ENCODE measurements at places on chromosomes 2 and 18. TPM values are rescaled to one million over a fixed set of nuclear protein-coding genes. Genes with fewer than 3 reads are reported as not detected.

Gene GPR45
- not detected for total RNA-seq

Gene GCFC2
- total RNA-seq: 41.1 TPM

Gene ADAM23
- total RNA-seq: 1.3 TPM

DNA sequence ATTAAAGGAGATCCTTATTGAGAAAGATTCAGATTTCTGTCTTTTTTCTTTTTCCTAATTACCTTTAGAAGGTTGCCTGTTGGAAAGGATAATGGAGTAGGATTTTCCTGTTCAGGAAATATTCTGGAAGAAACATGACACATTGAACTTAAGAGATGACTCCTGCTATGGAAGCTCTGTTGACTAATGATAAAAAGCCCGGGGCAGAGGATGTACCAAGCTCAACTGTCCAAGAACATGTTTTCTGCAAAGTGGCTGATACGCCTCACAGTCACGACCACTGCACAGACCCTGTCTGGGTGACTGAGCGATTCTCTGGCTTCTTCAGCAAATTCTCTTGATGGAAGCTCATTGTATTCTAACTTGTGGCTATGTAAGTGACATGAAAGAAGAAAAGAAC is 86.2 kb upstream of the THOC1 start:
- no peak for DNase-seq

DNA sequence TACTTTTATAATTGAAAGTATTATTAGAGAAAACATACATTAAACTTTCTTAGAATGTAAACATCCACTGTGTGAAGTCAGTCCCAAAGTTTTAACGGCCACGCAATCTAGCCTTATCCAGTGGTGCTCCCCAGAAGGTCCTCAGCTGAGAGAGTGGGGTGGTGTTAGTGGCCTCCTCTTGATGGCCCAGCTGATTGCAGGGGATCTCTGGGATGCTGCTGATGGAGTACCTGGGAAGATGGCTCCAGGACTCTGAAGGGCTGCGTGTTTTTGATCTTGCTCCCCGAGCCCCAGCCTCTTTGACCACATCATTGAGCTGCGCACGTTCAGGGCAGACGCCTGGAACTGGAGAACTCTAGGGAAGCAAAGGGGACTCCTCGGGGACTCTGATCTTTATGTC is 181.4 kb downstream of the FAM210A start:
- no peak for DNase-seq

DNA sequence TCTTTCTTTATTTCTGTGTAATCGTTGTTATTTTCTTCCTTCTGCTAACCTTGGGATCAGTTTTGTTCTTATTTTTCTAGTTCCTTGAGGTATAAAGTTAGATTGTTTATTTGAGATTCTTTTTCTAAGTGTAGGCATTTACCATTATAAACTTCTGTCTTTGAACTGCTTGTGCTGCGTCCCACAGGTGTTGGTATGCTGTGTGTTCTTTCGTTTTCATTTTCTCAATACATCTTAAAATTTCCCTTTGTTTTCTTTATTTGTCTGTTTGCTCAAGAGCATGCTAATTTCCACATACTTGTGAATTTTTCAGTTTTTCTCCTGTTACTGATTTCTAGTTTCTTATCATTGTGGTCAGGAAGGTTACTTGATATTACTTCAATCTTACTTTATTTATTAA is 873.8 kb upstream of the GCFC2 start:
- DNase-seq: no peak

DNA sequence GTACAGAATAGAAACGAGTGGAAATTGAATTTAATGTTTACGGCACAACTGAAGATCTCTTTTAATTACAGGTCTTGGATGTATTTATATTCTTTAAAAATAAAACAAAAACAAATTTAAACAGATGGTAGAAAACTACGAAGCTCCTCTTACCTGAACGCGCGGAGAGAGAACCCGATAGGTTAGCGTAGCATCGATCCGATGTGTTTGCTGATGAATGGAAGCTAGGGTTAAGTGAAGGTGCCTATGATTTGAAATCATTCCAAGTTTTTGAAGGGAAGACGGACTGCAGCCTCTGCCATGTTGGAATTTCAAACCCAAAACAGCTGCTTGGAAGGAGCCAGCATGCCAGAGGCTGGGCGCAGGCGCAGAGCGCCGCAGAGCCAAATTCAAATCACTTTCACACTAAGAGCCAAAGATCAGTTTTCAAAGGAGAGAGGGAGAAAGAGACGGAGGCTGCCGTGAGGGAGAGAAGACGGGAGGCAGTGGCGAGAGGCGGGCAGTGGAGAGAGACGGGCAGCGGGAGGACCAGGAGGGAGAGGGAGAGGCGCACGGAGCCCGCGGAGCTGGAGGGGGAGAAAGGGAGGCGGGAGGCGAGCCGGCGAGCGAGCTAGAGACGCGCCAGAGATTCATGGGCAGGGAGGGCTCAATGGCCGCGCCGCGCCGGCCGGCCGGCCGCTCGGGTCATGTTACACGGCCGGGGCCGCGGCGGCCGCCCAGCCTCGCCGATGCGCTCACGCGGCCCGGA is at the start of gene FIGN:
FIGN (minus strand) TSS at position 324 of the 748 bp plus-strand sequence. CDS start 1,081 bp downstream, outside the sequence.
- no peak for DNase-seq

- peak; percentile 41 for DNase-seq
Measured at GRCh38 chr2:45264227-45265225, 255.3 kb upstream of the SIX2 start.

DNA sequence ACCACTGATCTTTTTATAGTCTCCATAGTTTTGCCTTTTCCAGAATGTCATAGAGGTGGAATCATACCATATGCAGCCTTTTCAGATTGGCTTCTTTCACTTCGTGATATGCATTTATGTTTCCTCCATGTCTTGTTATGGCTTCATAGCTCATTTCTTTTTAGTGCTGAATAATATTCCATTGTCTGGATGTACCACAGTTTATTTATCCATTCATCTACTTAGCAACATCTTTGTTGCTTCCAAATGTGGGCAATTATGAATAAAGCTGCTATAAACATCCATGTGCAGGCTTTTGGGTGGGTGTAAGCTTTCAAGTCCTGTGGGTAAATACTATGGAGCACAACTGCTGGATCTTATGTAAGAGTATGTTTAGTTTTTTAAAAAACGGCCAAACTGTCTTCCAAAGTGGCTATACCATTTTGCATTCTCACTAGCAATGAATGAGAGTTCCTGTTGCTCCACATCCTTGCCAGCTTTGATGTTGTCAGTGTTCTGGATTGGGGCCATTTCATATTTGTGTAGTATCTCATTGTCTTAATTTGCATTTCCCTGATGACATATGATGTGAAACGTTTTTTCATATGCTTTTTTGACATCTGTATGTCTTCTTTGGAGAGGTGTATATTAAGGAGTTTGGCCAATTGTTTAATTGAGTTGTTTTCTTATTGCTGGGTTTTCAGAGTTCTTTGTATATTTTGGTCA is 20.6 kb downstream of the STPG4 start:
- no peak for DNase-seq

DNA sequence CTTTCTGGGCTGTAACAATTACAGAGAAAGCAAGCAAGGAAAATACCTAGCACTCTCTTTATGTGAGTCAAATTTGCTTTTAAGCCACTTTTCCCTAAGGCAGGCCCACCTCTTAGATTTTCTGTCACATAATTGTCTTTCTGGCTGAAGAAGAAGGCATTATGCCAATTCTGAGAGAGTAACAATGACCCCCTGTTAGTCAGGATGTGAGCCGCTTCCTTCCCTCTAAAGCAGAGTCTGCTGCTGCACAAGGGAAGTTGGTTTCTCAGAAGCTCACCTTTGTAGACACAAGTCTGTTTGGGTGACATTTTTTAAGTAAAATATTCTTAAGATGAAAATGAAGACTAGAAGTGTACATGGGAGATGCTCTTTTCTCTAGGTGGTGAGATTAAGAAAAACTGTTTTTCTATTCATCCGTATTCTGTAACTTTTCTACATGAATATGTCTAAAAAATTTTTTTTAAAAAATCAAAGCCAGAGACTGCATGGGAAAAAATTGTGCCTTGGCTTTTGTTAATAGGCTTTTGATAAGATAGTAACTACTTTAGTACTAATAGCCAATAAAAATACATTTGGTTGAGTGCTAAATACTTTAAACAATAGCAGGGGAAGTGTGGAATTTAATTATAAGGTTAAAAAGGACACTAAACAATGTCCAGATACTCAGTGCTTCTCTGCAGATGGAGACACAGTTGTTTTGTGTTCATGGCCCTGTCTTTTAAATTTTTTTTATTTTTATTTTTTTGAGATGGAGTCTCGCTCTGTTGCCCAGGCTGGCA is 33.4 kb upstream of the VPS54 start:
- DNase-seq: no peak
